ENCODE measurements at places on chromosomes 1 and 21. TPM values are rescaled to one million over a fixed set of nuclear protein-coding genes. Genes with fewer than 3 reads are reported as not detected.

DNA sequence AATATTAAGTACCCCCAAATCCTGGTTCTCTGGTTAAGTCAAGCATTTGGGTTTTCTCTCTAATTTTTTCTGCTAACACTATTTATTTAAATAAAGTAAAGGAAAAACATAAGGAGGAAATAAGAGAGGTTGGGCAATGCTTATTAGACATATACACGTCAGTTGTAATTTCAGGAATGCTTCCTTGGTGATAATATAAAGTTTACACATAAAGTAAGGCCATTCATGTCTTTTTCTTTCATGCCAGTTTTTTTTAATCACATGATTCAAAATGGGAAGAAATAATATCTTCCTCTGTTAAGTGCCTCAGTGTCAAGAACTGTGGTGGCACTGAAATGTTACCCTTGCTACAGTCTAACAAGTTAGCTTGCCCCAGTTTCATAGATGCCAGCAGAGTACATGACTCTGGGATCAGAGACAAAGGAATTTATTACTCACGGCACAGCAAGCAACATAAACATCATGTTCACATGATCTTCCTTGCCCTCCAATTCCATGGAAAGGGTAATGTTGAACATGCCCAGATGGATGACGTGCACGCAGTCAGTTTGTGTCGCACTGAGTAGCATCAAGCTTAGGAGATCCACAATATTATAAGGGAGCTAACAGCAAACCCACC lies 184.9 kb downstream of the PLA2G4A start:
- no peak for DNase-seq

DNA sequence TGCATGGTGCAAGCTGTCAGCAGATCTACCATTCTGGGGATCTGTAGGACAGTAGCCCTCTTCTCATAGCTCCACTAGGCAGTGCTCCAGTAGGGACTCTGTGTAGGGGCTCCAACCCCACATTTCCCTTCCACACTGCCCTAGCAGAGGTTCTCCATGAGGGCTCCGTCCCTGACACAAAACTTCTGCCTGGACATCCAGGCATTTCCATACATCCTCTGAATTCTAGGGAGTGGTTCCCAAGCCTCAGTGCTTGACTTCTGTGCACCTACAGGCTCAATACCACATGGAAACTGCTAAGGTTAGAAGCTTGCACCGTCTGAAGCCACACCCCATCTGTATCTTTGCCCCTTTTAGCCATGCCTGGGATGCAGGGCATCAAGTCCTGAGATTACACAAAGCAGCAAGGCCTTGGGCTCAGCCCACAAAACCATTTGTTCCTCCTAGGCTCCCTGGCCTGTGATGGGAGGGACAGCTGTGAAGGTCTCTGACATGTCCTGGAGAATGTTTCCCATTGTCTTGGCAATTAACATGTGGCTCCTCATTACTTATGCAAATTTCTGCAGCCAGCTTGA lies 117.0 kb upstream of the NFIA start:
- no peak for DNase-seq

GRCh38 chr1:74593887-74594866 lies 79.4 kb downstream of the ERICH3 start:
- no peak for DNase-seq

DNA sequence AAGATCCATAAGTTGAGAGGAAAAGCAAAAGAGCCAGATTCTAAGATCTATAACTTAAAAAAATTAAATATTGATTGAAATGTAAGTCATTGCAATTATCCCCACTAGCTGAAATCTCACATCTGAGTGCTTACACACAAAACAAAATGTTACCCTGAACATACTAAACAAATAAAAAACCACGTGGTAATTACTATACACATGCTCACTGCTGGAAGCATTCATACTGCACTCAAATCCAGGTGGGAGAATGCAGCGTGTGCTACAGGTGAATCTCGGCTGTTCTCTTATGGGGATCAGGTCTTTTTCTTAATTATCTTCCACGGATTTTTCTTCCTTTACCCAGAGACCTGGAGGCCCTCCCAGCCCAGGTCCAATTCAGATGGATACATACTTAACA lies 74.3 kb downstream of the SDC3 start:
- DNase-seq = no peak

GRCh38 chr1:227729881-227730629 lies 5.0 kb downstream of the JMJD4 start:
- DNase-seq = peak; percentile 59

- no peak for DNase-seq
Observed at GRCh38 chr1:39282537-39283216, 78.2 kb downstream of the MACF1 start.

Gene CDA
- 15.0 TPM for total RNA-seq

GRCh38 chr1:241083285-241083684 lies 273.7 kb downstream of the RGS7 start:
- DNase-seq = no peak

Gene OR2L8
- total RNA-seq = not detected

DNA sequence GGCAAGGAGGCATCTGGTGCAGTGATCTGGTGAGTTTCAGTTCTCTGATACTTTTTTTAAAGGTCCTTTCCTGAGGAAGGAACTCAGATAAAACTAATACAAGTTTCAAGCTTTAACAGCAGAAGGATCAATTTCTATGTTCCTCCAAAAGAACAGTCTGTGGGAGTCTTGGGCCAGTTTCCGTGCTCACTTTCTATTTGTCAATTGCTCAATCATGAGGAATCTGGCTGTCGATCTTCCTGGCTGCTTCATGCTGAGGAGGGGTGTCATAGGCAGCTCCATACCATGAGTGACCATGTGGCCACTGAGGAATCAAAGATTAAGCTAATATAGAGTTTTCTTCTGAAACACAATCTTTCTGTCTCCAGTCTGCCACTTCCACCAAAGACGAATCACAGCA lies 11.4 kb upstream of the TMEM125 start:
- DNase-seq = no peak

Gene MRPL9
- 136 TPM for total RNA-seq

DNA sequence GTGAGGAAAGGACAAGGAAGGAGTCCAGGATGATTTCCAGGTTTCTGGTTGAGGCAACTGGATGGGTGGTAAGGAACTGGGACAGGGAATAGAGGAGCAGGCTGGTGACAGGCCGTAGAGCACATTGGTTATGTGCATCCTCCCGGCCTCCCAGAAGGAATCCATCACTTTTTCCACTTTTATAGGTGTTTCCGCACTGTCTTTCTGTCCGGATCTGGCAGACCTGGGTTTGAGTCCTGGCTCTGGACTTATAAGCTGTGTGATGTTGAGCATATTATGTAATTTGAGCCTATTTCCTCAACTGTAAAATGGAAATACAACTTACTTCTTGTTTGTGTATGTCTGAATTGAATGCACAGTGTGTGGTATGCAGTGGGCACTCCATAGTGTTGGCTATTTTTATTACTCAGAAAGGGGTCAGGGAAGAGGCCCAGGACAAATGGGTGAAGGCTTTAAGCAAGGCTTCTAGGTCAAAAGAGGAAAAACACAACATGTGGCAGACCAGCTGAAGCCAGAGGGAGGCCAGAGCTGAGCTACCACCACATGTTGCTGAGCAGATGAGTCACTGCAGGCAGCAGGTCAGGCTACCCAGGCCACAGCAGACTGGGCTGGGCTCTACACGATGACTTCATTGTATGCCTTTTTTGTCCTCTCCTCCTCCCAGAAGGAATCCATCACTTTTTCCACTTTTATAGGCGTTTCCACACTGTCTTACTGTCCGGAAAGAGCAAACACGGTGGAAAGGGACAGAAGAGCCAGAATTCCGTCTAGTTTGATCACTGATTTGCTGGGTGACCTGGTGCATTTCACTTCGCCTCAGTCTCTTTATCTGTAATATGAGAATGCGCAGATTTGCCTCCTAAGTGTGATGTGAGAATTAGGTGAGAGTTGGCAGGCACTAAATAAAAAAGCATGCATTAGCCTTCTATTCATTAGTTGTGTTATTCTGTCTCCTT lies 791 bp upstream of the MAST2 start:
- DNase-seq = peak; percentile 96

GRCh38 chr1:43524804-43525203 lies 5.9 kb upstream of the PTPRF start:
- no peak for DNase-seq

Data from HT1080 (cell line).